Substantia nigra (tissue), 51 donors: ENCODE measurements at places on chromosomes 2 and 18.

DNA sequence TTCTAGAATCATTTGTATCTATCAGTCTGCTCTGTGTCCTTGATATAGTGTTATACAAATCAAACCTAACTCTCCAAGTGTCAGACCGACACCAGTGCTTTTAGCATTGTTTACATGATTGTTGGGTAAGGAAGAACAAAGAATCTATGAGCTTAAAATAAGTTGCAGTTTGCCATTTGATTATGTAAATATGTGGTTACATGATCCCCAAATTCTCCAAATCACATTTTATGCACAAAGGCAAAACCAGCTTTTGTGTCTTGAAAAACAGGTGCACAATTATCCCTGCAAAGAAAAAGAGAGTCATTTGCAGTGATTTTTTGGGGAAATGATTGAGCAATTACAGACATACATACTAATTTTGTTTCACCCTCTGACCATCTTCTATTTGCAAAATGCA is 652.6 kb upstream of the CHAC2 start:
- DNase-seq = no peak

DNA sequence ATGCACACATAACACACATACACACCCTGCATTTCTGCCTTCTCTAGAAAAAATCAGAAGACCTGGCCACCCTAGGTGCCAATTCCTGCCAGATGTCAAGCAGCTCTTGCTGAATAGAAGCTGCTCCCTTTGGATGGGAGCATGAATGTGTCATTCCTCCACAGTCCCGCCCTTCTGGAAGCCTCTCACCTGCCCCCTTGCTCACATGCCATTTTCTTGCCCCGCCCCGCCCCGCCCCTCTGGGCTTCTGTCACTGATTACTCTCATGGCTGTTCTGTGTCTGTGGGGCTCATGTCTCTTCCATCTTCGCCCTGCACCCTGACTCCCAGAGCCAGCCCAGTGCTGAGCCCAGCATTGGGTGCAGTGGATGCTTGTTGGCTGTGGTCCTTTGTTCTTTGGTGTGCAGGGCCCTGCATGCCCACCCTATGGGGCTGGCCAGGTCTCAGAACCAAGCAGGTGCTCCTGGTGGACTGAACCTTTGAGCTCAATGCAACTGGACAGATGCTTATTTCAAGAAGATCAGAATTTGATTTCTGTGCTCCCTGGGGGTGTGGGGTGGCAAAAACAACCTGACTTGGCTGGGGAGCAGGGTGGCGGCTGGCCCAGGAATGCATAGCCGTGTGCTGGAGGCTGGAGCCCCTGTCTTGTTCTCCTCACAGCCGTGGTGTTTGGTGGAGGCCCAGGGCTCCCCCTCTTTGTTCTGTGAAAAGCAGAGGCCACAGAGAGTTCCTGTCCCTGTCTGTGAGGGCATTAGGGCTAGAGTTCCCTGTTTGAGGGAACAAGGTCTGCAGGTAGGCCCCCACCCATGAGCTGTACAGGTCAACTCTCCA is 140.6 kb upstream of the GLI2 start:
- DNase-seq = no peak

- no peak for DNase-seq
Observed at GRCh38 chr2:131056932-131057287, 36.4 kb downstream of the FAM168B start.

DNA sequence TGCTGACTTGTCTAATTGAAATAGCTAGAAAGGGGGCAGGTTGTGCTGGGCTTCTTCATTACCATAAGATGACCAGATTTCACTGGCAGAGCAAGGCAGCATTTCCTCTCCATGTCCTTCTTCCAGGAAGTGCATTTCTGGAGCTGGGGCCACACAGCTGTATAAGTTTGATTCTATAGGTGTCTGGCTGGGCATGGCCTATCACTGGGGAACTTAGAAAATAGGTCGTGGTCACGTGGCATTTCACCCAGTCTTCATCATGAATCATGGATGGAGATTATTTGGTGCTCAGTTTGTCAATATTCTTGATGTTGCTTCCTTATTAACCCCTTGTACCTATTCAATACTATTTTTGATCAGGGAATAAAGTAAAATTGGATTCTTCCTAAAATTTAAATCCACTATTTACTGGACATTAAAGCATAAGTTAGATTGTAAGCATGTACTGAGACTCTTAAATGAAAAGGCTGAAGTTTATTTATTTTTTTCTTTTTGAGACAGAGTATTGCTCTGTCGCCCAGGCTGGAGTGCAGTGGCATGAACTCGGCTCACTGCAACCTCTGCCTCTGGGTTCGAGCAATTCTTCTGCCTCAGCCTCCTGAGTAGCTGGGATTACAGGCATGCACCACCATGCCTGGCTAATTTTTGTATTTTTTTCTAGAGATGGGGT is 49.5 kb upstream of the TMEM87B start:
- DNase-seq = no peak

- DNase-seq = no peak
Observed at GRCh38 chr18:23563377-23564043, 22.8 kb downstream of the NPC1 start.

DNA sequence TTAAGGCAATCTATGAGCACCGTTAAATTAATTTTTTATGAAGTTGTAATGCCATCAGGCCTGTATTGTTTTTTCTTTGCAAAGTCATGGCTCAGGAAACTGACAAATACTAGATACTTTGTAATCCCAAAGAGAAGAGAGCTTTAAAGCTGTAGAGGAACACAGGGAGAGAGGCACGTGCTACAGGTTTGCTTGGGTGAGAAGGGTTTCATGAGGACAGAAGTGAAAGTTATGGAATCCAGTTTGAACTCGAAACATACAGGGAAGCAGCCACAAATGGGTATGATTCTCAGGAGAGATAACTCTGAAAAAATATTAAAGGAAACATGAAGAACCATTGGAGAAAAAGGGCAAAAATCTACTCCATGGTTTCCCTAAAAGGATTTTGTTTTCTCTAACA is 49.8 kb downstream of the CYB5A start:
- no peak for DNase-seq
